ENCODE measurements at places on chromosomes 16 and 17. TPM values are rescaled to one million over a fixed set of nuclear protein-coding genes. Genes with fewer than 3 reads are reported as not detected.

The EPX gene
- total RNA-seq, result not detected

- DNase-seq, result no peak
These were observed 17.9 kb downstream of the CCDC57 start for GRCh38 chr17:82194765-82195164.

The GAST gene
- total RNA-seq, result not detected

GRCh38 chr17:52537421-52537820 lies 378.9 kb upstream of the CA10 start:
- DNase-seq, result no peak

GRCh38 chr17:41429667-41430066 lies 5.3 kb upstream of the KRT37 start:
- DNase-seq, result no peak

The HS3ST3B1 gene
- total RNA-seq, result 1.4 TPM

GRCh38 chr17:7029659-7030058 lies 6.2 kb upstream of the SLC16A13 start:
- no peak for DNase-seq

The C17orf113 gene
- total RNA-seq, result 0.25 TPM

DNA sequence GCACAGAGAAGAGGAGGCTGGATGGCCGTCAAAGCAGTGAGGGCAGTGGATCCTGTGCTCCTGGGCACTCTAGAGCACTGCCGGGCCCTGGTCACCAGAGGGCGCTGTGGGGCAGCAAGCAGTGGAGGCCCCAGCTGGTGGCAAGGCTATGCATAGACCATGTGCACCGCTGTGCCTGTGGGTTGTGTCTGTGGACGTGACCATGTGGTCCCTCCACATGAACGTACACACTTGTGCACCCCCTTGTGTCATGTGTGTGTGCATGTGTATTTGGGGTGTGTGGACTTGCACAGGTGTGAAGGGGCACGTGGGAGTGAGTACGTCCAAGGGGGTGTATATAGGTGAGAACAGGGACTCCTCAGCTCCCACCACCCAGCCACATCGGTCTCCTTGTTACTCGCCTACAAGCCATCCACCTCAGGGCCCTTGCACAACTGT lies 4.4 kb upstream of the MAP2K3 start:
- peak; percentile 90 for DNase-seq

- no peak for DNase-seq
These were observed 6.0 kb downstream of the TMEM106A start for GRCh38 chr17:43217614-43218087.
